ENCODE measurements at places on chromosomes 7 and 10.
A peak's percentile ranks its signal among the peaks of the same experiment; 100 is the strongest.

- DNase-seq, result peak; percentile 16
Measured at GRCh38 chr7:120725376-120726039, 132.4 kb downstream of the TSPAN12 start.

GRCh38 chr10:30192846-30193608 lies 133.6 kb upstream of the JCAD start:
- peak; percentile 9 for DNase-seq

DNA sequence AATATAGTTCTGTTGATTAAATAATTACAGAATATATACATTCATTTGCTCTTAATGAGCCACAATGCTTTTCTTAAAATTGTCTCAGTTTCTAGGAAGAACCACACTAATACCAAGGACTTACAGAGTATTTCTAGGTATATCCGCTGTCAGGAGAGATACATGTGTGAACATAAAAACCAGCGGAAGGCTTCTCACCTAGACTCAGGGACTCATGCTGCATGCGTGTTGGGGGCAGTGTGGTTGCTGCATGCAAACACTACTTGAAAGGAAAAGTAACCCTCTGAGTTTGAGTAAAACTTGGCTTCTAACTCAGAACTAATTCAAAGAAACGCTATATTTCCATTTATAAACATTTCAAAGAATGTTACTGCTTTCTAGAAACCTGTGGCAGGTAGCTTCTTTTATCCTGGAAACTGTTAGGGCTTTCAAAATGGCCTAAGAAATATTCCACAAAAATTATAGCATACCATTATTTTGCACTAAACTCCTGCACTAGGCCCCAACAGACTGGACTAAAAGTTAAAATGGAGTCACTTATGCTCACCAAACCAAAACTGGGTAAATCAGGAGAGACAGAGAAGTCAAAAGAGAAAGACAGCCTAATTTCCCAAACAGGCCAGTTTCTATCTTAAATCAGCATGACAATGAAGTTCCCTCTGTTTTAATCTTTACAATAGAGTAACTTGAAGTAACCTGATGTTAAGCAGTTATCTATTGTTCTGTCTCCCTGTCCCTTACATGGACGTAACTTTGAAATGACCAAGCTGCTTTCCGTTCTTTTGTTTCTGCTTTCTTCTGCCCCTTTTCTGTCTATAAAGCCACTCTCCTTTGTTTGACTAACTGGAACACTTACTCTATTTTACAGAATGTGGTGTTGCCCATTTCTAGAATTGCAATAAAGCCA lies 95.2 kb upstream of the FAM133B start:
- peak; percentile 88 for DNase-seq

GRCh38 chr7:64685091-64685490 lies 19.2 kb downstream of the ZNF107 start:
- DNase-seq, result no peak

DNA sequence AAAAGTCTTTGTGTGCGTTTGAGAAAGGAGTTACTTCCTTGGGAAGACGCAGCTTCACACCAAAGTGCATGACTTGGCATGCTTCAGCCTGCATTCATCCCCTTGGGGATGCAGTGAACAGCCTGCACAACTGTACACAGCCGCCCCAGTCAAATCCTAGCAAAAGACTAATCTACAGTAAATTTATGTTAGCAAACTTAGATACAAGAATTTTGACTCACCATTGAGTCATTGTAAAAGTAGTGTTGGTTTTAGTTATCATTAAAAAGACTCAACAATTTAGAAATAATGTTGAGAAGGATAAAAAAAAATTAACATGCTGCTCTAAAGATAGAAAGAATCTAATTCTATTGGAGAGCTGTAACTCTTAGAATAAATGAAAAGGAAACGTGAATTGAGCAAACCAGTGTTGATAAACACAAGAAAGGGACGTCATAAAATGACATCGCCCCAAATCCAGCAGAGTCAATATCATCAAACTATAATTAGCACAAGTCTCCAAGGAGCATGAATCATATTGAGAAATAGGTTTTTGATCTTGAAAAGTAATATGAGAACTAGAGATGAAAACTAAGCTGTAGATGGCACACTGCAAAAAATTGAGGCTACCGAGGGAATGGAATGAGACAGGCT lies 11.9 kb upstream of the OPTN start:
- DNase-seq, result peak; percentile 63

GRCh38 chr10:35306852-35307251 lies 29.5 kb upstream of the CCNY start:
- DNase-seq, result no peak

DNA sequence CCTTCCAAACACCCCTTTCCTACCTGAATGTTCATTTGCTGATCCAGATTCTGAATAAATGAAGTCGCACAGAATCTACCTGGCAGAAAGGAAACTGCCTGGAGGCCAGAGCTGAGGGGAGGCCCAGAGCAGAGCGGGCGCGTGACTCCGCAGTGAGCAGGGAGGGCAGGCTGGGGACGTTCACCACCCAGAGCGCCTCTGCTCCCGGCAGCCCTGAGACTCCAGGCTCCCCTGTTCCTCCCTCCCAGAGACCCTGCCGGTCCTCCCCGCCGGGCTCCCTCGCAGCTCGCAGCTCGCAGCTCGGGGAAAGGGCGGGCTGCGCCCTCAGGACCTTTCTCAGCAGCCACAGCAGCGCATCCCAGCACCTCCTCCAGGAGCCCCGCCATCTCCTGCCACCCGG lies 176.7 kb upstream of the ZNF32 start:
- DNase-seq, result no peak

GRCh38 chr7:19989906-19990305 lies 216.5 kb upstream of the TMEM196 start:
- no peak for DNase-seq

DNA sequence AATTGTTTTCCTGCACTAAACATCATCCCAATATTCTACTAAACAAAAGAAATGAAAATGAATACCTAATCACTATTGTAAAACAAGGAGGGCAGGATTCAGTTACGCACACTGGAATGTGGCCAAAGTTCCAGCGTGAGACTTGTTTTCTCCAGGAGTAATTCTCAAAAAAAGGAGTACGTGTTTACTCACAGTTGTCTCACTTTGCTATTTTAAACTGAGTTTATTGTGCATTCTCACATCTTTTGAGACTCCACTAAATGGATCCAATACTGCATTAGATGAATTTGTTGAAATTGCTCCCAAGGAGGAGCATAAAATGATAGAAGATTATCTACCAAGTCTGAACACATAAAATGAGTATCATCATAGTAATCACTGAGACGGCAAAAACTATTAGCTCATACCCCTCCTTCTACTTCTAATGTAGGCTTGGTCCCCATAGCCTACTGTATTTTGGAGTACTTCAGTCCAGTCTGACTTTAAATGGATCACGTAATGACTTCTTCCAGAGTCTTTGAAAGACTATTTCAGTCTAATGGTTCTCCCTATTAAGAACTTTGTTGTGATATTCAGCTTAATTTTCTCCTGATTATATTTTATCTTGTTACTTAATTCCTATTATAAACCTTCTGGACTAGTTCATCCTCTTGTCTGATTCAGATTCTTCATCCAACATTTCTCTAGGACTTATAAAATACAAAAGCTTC lies 3.8 kb downstream of the GRM3 start:
- no peak for DNase-seq

DNA sequence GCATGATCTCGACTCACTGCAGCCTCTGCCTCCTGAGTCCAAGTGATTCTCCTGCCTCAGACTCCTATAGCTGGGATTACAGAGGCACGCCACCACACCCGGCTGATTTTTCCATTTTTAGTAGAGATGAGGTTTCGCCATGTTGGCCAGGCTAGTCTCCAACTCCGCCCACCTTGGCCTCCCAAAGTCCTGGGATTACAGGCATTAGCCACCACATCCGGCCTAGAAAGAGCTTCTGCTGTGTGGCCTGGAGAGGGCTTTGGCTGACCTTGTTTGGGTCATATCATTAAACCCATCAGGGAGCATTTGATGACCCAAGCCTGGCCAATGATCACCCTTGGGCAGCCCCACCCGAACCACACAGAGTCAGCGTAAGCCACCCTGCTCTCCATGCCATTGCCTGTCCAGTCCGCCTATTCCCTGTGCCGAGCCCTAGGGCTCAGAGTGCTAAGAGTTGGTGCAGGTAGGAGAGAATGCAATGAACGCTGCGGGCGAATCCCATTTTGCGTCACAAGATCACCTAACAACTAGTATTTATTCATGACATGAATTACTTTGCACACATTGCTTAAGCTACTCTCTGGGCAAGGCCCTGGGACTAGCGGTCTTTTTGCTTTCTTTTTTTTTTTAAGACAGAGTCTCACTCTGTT lies 22.3 kb upstream of the GDI2 start:
- no peak for DNase-seq

DNA sequence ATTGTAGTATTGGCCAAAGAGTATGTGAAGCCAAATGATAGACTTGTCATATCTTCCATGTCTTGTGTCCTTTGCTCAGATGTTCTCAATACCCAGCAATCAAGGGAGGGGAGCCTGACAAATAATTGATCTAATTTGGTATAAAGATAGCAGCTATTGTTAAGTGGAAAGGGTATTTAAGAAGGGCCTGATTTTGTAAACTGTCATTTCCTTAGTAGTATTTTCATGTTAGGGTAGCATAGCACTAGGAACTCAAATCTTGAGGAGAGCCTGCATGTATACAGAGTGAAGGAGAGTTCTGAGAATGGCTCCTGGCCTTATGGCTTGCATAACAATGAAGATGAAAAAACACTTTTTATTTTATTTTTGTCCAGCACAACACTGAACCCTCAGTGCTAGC lies 53.1 kb downstream of the GNAI1 start:
- DNase-seq, result no peak

GRCh38 chr7:144468990-144469732 lies 65.7 kb upstream of the NOBOX start:
- DNase-seq, result no peak

DNA sequence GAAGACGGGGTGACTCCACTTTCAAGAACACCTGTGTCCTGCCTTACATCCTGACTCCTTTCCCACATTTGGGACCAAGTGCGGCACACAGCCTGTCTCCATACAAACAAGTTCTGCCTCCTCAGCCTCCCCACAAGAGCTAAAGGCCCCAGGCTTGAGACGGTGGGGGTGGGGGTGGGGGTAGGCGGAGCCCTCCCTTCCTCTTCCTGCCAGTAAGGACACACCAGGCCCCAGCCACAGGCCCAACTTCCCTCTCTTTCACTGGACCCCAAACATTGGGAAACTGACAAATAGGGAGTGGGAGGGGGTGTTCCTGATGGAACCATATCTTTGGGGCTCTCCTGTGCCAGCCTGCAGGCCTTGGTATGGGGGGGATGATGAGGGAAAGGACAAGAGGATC lies 4.6 kb downstream of the CDK5 start:
- DNase-seq, result no peak

- no peak for DNase-seq
Measured at GRCh38 chr10:44958196-44958897, 1.3 kb upstream of the RASSF4 start.

- DNase-seq, result peak; percentile 76
Measured at GRCh38 chr10:22246680-22247391, 29.0 kb upstream of the EBLN1 start.

- DNase-seq, result no peak
Measured at GRCh38 chr10:127150136-127150535, 46.3 kb downstream of the INSYN2A start.

GRCh38 chr7:134632937-134633540 lies 13.6 kb upstream of the BPGM start:
- DNase-seq, result peak; percentile 47

- peak; percentile 69 for DNase-seq
Measured at GRCh38 chr10:24209946-24210491, 1.1 kb downstream of the KIAA1217 start.

GRCh38 chr7:156473476-156474240 lies 166.9 kb upstream of the RNF32 start:
- DNase-seq, result peak; percentile 15

- DNase-seq, result no peak
Measured at GRCh38 chr7:101171442-101171837, 6.1 kb upstream of the VGF start.

- no peak for DNase-seq
Measured at GRCh38 chr7:42880392-42880791, 31.5 kb downstream of the C7orf25 start.

GRCh38 chr10:68756766-68757165 lies 35.7 kb downstream of the CCAR1 start:
- no peak for DNase-seq

DNA sequence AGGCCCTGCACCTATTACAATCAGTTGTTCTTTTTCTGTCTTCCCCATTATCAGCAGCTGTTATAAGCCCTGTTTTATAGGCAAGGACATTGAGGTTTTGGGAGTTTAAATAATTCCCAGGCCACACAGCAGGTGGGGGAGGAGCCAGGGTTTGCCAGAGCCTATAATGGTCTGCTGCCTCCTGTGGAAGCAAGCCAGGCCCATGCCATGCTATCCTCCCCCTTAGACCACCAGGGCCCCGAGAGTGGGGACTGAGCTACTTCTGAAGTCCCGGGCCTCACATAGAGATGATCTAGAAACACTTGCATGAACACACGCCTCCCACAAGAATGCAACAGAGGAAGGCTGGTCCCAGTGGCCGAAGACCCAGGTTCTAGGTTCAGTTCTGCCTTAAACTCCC lies 141.7 kb downstream of the SH3PXD2A start:
- no peak for DNase-seq

DNA sequence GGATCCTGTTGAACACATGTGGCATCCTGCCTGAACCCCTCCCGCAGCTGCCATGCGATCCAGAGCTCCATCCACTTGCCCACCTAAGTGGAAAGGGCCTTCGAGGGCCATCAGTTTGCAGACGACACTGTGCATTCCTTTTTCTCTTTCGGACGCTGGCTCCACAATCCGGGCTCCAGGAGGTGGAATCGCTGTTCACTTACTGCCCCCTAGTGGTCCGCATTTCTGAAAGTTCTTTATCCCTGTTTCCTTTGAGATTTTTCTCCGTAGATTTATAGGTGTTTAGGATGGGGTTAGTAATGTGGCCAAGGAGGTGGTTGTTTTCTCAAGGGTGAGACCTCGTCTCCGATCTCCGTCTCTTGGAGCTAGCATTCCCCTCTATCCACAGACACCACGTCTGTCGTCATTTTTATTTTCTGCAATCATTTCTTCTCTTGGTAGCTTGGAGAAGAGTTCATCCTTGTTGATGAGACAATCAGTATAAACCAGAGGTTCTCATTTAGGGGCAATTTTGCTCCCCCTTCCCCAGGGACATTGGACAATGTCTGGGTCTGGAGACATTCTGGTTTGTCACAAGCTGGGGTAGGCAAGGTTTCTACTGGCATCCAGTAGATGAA lies 204.6 kb downstream of the ARHGAP21 start:
- peak; percentile 59 for DNase-seq

GRCh38 chr7:17313194-17313593 lies 14.7 kb downstream of the AHR start:
- DNase-seq, result no peak

DNA sequence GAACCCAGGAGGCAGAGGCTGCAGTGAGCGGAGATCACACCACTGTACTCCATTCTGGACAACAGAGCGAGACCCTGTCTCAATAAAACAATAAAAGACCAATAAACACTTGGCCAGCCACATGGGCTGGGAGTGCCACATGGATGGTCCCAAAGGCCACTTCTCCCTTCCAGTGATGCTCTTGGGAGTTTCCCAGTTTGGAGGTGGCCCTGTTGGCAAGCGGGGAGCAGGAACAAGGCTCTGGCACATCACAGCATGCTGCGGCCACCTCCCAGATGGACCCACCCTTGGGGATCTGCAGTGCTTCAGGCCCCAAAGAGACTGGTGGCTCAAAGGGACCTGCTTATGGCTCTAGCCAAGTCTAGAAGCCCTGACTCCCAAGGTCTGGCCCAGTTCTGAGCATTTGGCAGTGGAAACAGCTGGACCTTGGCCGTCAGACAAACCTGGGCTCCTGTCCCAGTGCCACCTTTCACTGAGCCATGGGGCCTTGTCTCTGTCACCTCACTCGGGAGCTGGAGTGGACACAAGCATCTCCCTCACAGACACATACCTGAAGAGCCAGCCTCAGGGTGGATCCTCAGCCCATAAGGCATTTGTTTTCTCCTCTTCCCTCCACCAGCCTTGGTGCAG lies 91.7 kb downstream of the COL13A1 start:
- DNase-seq, result no peak
